ENCODE measurements at places on chromosomes 13 and 19.
A peak's percentile ranks its signal among the peaks of the same experiment; 100 is the strongest.

DNA sequence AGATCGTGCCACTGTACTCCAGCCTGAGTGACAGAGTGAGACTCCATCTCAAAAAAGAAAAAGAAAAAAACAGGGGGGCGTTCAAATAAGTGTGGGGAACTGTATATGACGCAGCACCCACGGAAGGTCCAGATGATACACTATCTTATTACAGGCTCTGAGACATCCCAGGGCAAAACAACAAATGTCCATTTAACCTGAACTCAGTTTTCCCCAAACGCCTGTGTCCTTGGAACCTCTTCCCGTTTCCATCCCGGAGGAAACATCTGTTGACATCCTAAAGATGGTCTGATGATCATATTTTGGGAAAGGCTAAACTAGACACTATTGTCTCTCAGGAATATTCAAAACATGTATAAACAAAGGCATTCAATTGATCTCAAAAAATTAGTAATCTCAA, 72.4 kb downstream of the COL4A1 start:
- DNase-seq = peak; percentile 48

DNA sequence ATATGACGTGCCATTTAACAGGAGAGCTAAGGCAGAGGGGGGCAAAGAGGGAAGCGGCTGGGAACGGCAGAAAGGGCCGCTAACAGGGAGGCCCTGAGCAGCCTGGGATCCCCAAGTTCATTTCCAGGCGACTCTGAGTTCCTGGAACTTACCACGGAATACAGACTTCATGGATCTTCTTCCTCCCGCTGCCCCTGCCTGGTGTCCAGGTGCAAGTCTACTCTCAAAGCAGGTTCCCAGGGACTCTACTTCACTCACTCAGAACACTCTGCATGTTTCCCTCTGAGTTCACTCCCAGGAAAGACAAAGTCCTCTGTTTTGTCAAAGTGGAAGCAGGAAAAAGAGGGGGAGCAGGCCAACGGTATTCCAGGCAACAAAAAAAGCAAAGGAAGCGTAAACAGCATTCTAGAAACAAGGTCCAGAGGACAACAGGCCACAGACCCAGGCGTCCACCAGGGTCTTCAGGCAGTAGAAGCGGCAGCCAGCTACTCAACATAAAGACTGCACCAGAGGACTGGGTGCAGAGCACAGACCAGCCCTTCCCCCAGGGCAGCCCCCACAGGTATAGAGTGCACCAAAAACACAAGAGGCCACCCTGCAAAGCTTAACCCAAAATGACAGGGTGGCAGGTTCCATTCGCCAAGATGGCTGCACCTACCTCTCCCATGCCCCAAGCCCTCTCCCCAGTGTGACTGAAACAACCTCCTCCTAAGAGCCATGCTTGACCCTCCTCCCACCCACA, 3.0 kb downstream of the MIER2 start:
- DNase-seq = no peak

DNA sequence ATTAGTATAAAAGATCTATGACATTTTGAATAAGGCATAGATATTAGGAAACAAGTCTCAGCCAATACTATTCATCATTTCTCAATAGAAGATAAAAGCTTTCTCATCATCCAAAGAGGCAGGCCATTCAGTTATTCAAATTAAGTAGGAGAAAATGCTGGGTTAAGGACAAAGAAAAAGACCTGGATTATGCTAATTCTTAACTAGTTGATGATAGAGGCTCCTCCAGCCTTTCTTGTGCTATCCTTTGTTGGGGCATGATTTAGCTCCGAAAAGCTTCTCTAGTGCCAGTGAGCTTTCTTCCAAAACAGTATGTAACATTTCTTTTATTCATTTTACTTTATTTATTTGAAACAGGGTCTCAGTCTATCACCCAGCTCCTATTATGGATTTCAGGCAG, 223.0 kb downstream of the DCLK1 start:
- no peak for DNase-seq

- DNase-seq = peak; percentile 81
These were observed 241.4 kb downstream of the ENOX1 start for GRCh38 chr13:43545317-43545874.

Data from cardiac fibroblast (primary cell).